ENCODE measurements at places on chromosomes 11 and 22.

GRCh38 chr11:35631891-35632290 is 13.6 kb downstream of the FJX1 start:
- DNase-seq, result no peak

GRCh38 chr11:109784536-109784935 is 308.7 kb upstream of the ZC3H12C start:
- no peak for DNase-seq

GRCh38 chr11:46294365-46295309 is 17.2 kb downstream of the CREB3L1 start:
- DNase-seq, result no peak

DNA sequence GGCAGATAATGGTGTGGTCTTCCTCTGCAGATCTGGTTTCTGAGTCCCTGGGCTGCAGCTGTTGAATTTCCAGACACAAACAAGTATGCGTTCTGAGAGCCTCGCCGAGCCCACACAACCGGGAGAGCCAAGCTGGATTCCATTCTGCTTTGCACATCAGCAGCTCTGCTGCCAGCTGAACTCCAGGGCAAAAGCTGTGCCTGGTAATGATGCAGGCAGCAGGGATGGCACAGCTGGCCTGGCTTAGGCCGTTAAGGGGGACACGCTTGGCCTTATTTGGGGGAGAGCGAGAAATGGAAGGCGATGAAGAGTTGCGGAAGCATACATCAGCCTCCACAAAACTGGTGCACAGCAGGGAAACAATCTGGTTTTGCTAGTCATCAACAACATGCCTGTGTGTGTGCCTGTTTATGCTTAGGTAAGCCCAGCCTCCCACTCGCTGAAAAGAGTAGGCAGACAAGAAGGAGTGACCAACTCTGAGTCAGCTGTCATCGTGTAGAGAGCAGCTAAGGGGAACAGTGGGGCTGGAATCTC is 25.1 kb downstream of the ADAMTS8 start:
- no peak for DNase-seq

DNA sequence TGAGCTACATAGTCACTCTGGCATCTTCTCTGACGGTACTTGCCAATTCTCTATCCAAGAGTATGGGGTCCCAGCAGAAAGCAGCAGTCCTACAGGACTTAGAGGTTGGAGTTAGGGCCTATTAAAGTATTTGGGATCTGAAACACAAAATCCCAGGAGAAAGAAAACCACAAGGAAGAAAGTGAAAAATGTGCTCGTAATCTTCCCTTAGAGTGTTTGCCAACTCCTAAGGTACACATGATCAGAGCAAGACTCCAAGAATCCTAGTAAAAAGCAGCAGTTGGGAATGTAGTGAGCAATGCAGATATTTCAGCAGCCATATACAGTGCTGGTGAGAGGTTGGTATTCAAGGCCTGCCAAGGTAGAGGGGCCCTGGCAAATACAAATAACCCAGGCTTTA is 71.6 kb downstream of the EXT2 start:
- no peak for DNase-seq

- DNase-seq, result no peak
These were observed 213.7 kb downstream of the TBC1D22A start for GRCh38 chr22:46976143-46976542.

DNA sequence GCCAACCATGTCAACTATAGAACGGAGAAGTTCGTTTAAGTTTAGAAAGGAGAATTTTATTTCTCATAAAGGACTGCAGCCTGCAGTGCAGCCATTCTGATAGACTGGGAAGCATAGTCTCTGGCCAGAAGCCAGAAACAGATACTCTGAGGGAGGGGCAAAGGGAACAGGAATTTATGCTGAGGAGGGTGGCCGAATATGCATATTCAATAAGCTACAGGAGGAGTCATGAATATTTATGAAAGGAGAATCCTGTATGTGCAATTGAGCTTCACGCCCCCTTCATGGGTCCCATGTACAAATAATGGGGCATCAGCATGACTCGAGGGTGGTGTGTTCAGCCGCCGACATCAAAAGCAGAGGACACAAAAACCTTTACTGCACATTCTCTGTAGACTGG is 199.9 kb downstream of the CWF19L2 start:
- DNase-seq, result no peak

GRCh38 chr11:12053606-12054361 is 45.4 kb upstream of the DKK3 start:
- no peak for DNase-seq

GRCh38 chr11:34332524-34332923 is 25.3 kb downstream of the ABTB2 start:
- no peak for DNase-seq

DNA sequence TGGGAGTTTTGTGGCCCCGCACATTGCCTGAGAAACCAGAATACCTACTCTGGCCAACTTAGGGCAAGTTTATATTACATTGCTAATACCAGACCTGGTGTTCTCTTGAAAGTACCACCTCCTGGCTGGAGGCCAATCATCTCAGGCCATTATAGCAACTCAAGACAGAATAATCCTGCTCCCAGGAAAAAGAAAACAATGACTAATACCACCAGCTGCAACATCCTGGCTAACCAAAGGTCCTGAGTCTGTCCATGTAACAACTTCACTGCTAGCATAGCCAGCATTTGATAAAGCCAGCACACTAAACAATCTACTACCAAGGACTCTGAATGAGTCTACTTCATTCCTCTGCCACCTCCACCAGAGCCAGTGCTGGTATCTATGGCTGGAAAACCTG is 1298.7 kb upstream of the CNTN5 start:
- DNase-seq, result no peak

Data from NCI-H1105 (cell line).